Thoracic aorta endothelial cell (primary cell): ENCODE measurements at places on chromosomes 6 and 20. TPM values are rescaled to one million over a fixed set of nuclear protein-coding genes. Genes with fewer than 3 reads are reported as not detected.

AURKA gene
- 50.0 and 90.5 TPM in 2 replicates for total RNA-seq

APOM gene
- 0.29 TPM in 1 of 2 replicates, not detected in the other for total RNA-seq

LTB gene
- total RNA-seq: 0.80 and 1.2 TPM in 2 replicates

TRDN gene
- not detected in 2 replicates for total RNA-seq

GINM1 gene
- 55.4 and 59.3 TPM in 2 replicates for total RNA-seq

FLOT1 gene
- total RNA-seq: 63.7 and 71.4 TPM in 2 replicates

PLAGL1 gene
- total RNA-seq: 24.7 and 27.1 TPM in 2 replicates

CTAGE9 gene
- total RNA-seq: not detected in 2 replicates

CAGE1 gene
- under 0.01 and 0.07 TPM in 2 replicates for total RNA-seq

ESR1 gene
- 0.13 TPM in 1 of 2 replicates, not detected in the other for total RNA-seq

CLPSL2 gene
- not detected in 2 replicates for total RNA-seq

METTL24 gene
- total RNA-seq: not detected in 2 replicates

MTFR2 gene
- 8.0 and 9.0 TPM in 2 replicates for total RNA-seq

CST7 gene
- total RNA-seq: not detected in 2 replicates

SLC17A1 gene
- not detected in 2 replicates for total RNA-seq

MAN1A1 gene
- total RNA-seq: 40.4 and 58.8 TPM in 2 replicates

CLDN20 gene
- total RNA-seq: not detected in 2 replicates

DEFB123 gene
- total RNA-seq: not detected in 2 replicates

PSORS1C2 gene
- total RNA-seq: not detected in 2 replicates

RAB32 gene
- 103 and 122 TPM in 2 replicates for total RNA-seq

HRH3 gene
- total RNA-seq: not detected in 2 replicates

XKR7 gene
- total RNA-seq: not detected in 2 replicates

RNF114 gene
- 75.1 and 96.7 TPM in 2 replicates for total RNA-seq

F13A1 gene
- not detected in 2 replicates for total RNA-seq

SGK2 gene
- 0.14 and 0.53 TPM in 2 replicates for total RNA-seq

FOXF2 gene
- not detected in 2 replicates for total RNA-seq

GJA10 gene
- not detected in 2 replicates for total RNA-seq

HCRTR2 gene
- not detected in 2 replicates for total RNA-seq

CDH4 gene
- total RNA-seq: 0.40 and 5.7 TPM in 2 replicates

ABHD16B gene
- not detected in 2 replicates for total RNA-seq

MTO1 gene
- 38.2 and 41.8 TPM in 2 replicates for total RNA-seq

LTA gene
- total RNA-seq: not detected in 2 replicates

GRIK2 gene
- not detected in 2 replicates for total RNA-seq

SRMS gene
- total RNA-seq: not detected in 2 replicates

NKAPL gene
- 0.43 and 0.80 TPM in 2 replicates for total RNA-seq

ZHX3 gene
- total RNA-seq: 15.8 and 16.9 TPM in 2 replicates

FILIP1 gene
- 6.5 and 7.9 TPM in 2 replicates for total RNA-seq

RAMACL gene
- 6.0 and 8.7 TPM in 2 replicates for total RNA-seq

TMEM151B gene
- 0.13 and 0.14 TPM in 2 replicates for total RNA-seq

RPS6KA2 gene
- 90.3 and 107 TPM in 2 replicates for total RNA-seq

CCM2L gene
- 5.5 and 10.0 TPM in 2 replicates for total RNA-seq

ADGRF5 gene
- total RNA-seq: 2.0 and 13.2 TPM in 2 replicates

TCF15 gene
- 0.13 and 0.14 TPM in 2 replicates for total RNA-seq

KCNB1 gene
- total RNA-seq: under 0.01 TPM in 1 of 2 replicates, not detected in the other

BFSP1 gene
- 2.3 and 3.3 TPM in 2 replicates for total RNA-seq

FAM209B gene
- not detected in 2 replicates for total RNA-seq

RSPH9 gene
- 0.14 and 0.27 TPM in 2 replicates for total RNA-seq

SCRT2 gene
- total RNA-seq: not detected in 2 replicates

BLOC1S5 gene
- total RNA-seq: 23.2 and 23.8 TPM in 2 replicates

C20orf144 gene
- total RNA-seq: 0.07 and 0.13 TPM in 2 replicates

RARS2 gene
- total RNA-seq: 37.5 and 40.1 TPM in 2 replicates

FAXC gene
- 0.27 and 1.1 TPM in 2 replicates for total RNA-seq

MUC21 gene
- not detected in 2 replicates for total RNA-seq

TAAR1 gene
- total RNA-seq: not detected in 2 replicates

SASH1 gene
- 132 and 183 TPM in 2 replicates for total RNA-seq

DTNBP1 gene
- 6.3 and 8.2 TPM in 2 replicates for total RNA-seq

OR2B6 gene
- not detected in 2 replicates for total RNA-seq

C4A gene
- total RNA-seq: 0.86 and 1.6 TPM in 2 replicates
